ENCODE measurements at places on chromosomes 2 and 18.

DNA sequence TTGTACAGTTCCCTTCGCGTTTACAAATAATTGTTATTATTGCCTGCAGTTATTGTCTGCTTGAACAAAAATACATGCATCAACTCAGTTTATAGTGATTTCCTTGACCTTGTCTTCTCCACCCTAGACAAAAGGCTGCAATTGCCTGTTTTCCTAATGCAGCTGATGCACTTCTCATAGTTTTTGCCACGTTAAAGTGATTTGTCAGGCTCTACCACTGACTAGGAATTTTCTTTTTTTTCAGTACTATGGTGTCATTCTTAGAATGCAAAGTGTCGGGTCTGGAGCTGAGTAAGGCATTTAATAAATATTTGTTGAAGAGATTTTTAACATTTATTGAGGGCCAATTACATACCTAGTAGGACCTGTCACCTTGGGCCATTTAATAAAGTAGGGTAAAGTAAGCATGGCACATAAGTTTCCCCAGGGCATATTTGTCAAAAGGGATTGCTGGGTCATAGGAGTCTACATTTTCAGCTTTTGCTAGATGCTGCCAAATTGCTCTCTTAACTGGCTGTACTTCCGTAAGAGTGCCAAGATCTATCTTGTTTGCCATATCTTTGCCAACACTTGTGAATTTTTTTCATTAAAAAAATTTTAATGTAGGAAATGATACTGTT lies 24.1 kb downstream of the ACSL3 start:
- no peak for DNase-seq

DNA sequence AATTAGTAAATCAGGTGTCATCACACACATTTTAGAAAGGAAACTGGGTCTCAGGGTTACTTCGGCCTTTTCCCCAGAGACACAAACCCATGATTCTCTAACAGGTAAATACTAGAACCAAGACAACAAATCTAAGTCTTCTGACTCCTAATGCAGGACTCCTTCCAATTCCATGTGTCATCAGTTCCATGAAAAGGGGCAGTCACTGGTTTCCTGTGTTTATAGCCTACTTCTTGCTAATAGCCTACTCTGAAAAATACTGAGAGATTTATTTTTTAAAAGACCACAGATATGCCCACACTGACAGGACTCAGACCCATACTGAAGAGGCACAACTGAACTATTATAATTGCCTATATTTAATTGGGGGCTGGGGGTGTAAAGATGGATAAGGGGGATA lies 33.0 kb downstream of the RAB1A start:
- no peak for DNase-seq

- DNase-seq, result no peak
Observed at GRCh38 chr2:26897807-26898479, 50.0 kb downstream of the DPYSL5 start.

- no peak for DNase-seq
Observed at GRCh38 chr2:136115183-136115761, 2.7 kb downstream of the CXCR4 start.

GRCh38 chr2:218010140-218010983 lies 7.6 kb upstream of the TNS1 start:
- no peak for DNase-seq

DNA sequence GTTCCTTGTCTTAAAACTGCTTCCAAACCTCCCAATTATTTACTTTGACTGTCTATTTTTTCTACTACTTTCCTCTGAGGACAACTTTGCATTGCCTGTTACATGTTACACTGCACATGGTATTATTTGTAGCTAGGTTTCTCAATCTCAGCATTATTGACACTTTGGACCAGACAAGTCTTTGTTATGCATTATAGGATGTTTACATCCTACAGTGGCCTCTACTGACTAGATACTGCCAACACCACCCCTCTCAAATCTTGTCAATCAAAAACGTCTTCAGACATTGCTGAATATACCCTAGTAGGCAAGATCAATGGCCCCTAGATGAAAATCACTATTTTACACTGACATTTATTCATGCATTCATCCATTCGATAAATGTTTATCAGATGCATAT lies 129.6 kb upstream of the DNAJC10 start:
- DNase-seq, result no peak

DNA sequence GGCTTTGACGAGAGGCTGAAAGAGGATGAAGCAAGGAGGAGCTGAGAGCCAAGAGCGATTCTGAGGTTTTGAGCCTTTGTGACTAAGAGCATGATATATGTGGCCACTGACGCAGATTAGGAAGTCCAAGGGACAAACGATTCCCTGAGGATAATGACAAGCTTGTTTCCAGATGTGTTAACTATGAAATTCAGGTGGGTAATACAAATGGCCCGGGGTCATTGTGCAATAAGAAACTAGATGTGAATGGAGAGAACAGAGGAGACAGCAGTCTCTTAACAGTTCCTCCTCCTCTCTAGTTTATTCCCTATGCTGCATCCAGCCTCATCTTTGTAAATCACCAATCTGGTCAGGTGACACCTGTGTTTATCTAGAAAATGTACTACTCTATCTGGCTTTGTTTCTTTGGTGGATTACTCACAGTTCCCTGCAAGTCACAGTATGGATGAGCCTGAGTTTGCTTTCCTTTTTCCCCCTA lies 84.2 kb downstream of the SOCS6 start:
- no peak for DNase-seq

- DNase-seq, result no peak
Observed at GRCh38 chr18:75123113-75123512, 85.8 kb downstream of the PTGR3 start.

- DNase-seq, result no peak
Observed at GRCh38 chr2:30776831-30777635, 30.2 kb downstream of the CAPN13 start.

GRCh38 chr2:60148716-60149115 lies 404.7 kb downstream of the BCL11A start:
- DNase-seq, result no peak

GRCh38 chr18:26740396-26740795 lies 125.1 kb downstream of the AQP4 start:
- DNase-seq, result no peak

GRCh38 chr2:239302083-239302807 lies 98.6 kb downstream of the HDAC4 start:
- no peak for DNase-seq

DNA sequence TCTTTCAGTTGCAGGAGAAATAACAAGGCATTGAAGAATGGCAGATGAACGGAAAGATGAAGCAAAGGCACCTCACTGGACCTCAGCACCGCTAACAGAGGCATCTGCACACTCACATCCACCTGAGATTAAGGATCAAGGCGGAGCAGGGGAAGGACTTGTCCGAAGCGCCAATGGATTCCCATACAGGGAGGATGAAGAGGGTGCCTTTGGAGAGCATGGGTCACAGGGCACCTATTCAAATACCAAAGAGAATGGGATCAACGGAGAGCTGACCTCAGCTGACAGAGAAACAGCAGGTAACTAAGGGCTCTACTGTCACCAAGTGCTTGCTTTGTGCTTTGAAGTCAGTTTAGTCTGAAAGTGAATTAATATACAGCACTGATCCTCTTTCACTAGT lies 118.5 kb upstream of the UNC80 start:
- no peak for DNase-seq

DNA sequence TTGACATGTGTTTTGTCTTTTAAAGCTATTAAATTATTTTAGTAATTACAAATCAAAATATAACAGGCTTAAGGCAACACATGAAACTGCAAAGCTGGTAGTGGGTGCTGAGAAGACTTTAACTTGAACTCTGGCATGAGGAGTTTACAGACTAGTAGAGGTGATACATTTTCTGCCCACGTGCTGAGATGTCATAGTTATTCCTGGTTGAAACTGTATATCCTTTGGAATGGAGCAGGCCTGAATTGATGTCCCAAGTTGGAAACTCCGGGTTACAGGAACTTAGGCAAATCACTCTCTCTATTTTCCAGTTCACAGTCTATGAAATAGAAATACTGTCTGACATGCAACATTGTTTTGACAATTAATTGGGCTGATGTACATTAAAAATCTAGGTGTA lies 177.1 kb upstream of the NOL4 start:
- DNase-seq, result no peak

- no peak for DNase-seq
Observed at GRCh38 chr2:238061315-238062202, 758 bp downstream of the SCLY start.

DNA sequence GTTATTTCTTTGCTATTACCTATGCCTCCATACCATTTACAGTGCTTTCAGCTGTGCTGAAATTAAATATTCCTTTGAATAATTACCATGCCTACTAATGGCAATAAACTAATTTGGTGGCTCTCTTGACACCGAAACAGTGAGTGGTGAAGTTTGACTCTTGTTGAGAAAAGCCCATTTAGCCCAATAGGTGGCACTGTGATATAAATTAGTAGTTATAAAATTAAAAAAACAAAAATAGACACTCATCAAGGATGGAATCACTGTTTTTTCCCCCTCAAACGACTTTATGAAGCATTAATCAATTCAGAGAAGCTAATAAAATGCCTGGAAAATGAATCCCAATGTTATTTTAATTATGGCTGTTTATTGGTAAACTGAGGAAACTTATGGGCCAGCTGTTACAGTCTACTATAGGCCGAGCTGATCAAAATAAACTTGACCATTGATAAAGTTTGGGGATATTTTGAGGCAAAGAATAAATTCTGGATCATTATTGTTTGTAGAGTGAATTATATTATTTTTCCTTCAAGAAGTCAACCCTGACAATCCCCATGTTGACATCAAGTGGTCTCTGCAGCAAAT lies 339.6 kb downstream of the TRIB2 start:
- DNase-seq, result no peak

DNA sequence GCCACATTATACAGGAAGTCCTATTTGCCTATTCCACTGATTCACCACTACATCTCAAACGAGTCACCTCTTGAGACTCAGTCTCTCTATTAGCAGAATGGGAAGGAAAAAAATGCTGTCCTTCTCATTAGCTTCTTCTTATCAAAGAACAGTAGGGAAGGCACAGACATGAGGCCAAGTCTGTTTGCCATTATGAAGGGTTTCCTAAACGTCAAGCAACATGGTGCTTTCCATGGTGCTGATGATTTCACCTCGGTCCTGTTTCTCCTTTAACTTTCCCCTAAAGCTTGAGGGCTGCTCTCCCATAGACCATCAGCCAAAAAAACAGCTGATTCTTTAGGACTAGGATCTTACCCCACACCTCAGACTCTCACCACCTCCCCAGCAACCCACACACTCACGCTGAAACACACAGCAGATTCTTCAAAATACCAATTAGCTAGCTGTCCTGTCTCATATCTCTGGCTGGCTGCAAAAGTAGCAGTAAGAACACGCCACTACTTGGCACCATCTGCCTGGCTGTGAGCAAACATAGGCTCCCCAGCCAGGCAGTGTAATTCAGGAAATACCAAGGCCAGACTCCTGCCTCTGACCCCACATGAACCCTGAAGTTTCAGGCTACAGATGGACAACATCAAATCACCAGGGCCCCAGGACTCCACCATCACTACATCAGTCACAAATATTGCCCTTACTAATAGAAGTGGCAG lies 30.5 kb downstream of the GALNT14 start:
- DNase-seq, result no peak

DNA sequence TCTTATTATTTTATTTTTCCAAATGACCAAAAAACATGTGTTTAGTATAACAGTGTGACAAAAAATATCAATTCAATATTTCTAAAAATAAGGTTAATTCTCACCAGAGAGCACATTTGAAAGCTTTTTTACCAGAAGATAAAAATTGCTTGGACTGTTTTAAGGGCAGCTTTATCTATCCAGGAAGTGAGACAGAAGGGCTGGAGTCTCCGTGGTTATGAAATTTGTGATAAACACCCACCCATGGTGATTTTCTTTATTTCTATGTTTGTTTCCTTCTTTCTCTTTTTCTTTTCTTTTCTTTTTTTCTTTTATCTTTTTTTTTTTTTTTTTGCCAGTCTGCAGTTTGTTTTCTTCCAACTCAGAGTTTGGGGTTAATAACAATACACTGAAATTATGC lies 298.5 kb downstream of the PIEZO2 start:
- no peak for DNase-seq

GRCh38 chr2:21683838-21684237 lies 560.1 kb downstream of the TDRD15 start:
- no peak for DNase-seq

DNA sequence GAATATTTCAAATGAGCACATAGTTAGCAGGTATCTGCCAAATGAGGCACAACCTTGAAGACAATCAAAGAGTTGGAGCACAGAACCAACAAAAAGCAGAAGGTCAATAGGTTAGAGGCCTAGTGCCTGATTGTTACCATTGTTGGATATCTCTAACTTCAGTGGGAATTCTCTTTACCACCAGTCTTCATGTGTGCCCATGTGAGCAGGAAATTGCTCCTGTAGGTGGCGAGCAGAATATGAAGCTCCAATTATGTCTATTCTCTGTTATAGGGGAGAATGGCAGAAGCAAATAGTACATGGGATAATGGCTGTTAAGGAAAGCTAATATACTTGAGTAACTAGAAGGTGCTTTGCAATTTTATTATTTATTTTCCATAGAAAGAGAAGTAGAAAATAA lies 14.9 kb upstream of the ZNF385B start:
- no peak for DNase-seq

- DNase-seq, result no peak
Observed at GRCh38 chr2:50148632-50149031, 883.3 kb downstream of the NRXN1 start.

DNA sequence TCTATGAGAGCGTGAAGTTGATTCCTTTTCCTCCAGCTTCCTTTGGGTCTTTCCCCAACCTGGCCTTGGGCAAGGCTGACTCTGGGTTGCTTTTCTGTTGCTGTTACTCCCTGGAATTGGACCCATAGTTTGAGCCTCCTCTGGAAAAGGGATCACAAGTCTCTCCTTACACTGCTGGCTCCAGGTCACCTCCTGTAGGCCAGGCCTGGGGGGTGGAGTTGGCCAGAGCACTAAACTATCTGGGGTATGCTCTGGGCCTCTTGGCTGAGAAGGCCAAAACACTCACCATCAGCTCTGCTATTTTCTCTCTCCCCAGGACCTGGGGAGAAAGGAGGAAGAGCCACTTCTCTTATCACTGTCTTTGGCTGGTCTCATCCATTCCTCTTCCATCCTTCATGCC lies 56.5 kb upstream of the NCOA1 start:
- DNase-seq, result no peak

Data from nucleus accumbens (tissue), 56 donors.